ENCODE measurements at places on chromosomes 16 and 17.

DNA sequence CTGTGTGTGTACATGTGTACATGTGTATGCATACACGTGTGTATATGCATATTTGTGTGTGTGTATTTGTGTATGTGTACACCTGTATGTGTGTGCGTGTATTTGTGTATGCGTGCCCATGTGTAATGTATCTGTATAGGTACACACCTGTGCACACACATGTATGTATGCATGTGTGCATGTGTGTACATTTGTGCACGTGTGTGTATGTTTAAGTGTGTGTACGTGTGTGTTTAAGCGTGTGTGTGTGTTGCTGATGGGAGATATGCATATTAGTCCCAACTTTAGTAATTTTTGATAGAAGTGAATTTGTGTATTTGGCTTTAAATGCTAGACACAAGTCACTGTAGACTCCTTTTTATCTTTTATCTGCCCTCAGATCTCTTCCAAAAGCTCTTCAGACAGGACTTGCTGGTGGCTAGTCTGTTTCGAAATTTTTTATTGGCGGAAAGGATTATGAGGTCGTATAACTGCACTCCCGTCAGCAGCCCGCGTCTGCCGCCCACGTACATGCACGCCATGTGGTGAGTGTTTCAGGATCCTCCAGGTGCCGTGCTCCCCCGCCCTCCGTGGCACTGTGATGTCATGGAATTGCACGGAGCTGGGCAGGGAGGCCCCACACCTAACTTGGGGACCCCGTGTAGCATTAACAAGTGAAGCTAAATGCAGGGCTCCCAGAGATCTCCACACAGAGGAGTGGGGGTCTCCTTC is 168.8 kb upstream of the CHMP6 start:
- no peak for DNase-seq

DNA sequence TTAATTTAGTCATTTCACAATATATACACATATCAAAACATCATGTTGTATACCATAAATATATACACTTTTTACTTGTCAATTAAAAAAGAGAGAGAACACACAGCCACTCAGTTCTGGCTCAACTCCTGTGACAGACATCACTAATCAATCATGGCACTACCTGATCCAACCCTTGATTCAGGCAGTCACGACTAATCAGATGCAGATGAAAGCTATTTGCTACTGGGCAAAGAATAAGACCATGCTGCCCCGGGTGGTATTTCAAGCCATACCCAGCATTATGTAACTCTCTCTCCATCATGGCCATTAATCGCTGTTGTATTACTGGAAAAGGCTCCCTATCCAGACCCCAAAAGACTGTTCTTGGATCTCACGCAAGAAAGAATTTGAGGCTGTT is 345.7 kb downstream of the HAPSTR1 start:
- no peak for DNase-seq

DNA sequence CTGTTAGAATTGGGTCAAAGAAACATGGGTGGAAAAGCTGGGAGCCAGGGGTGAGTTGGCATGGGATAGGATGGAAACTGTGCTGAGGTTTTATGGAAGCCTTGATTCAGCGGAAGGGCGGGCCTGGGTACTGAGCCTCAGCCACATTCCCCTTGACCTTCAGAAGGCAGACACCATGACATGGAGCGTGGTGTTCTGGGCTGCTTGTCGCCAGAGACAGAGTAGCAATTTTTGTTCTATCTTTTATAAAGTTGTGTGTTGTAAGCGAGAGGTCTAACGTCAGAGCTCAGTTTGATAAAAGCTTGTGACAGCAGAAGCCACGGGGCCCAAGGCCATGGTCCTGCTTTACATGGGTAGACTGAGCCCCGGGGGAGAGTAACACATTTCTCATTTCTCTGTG is 50.2 kb downstream of the SLC47A1 start:
- no peak for DNase-seq

GRCh38 chr17:33989361-33990148 is 265.5 kb upstream of the CCL2 start:
- DNase-seq = no peak

DNA sequence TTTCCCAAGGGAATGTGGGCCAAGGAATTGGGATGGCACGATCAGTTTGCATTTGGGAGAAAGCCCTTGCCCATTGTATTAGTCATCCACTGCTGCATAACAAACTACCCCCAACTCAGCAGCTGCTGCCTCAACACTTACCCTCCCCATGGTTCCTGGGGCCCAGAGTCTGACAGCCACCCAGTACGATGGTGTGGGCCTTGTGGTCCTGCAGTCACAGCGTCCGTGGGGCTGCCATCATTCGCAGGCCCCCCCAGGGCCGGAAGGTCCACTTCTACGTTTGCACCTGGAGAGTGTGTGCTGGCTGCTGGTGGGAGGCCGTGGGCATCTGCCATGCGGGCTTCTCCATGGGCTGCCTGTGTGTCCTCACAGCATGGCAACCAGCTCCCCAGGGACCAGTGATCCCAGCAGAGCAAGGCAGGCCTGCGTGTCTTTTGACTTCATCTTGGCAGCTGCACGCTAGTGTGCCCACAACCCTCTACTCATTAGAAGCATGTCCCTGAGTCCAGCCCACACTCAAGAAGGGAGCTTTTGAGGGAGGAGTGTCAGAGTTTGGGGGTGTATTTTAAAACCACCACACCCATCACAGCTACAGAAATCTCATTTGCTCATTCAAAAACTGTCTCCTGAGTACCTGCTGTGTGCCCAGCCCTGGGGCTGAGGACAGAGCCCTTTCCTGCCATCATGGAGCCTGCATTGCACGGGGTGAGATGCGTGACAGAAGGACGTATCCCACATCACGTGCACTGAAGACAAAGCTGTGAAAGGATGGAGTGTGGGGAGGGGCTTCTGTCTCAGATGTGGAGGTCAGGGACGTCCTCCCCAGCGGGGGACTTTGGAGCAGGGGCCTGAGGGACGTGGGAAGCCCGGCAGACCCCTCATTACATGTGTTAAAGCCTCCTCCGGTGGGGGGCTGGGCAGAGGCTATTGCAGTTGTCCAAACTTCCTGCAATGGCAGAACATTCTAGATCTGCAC is 185.0 kb upstream of the ZNF469 start:
- no peak for DNase-seq

DNA sequence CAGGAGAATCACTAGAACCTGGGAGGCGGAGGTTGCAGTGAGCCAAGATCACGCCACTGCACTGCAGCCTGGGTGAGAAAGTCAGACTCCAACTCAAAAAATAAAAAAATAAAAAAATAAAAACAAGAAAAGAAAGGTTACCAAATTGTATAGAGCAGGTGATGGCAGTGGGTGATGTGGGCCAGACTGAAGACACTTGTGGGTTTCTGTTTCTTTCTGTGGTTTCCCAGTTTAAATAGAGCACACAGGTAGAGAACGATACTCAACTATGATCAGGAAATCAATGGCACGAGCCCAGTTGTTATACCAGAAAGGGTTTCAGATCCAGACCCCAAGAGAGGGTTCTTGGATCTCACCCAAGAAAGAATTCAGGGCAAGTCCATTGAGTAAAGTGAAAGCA is 32.6 kb downstream of the NUBP1 start:
- no peak for DNase-seq

DNA sequence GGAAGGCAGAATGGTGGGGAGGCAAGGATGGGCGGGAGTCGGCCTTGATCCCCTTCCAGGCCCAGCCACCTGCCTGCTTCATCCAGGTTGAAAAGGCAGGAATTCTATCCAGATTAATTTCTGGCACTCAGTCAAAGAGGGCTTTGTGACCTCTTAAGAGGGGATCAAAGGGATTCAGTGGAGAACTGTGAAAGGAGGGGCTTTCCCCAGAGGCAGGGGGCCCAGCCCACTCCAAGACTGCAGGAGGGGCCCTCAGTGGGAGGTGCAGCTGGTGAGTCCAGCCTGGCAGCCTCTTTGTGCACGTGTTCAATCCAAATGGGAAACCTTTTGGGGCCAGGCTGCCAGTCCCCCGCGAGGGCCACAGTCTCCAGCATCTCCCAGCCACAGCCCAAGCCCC is 148.5 kb upstream of the PLCG2 start:
- no peak for DNase-seq

DNA sequence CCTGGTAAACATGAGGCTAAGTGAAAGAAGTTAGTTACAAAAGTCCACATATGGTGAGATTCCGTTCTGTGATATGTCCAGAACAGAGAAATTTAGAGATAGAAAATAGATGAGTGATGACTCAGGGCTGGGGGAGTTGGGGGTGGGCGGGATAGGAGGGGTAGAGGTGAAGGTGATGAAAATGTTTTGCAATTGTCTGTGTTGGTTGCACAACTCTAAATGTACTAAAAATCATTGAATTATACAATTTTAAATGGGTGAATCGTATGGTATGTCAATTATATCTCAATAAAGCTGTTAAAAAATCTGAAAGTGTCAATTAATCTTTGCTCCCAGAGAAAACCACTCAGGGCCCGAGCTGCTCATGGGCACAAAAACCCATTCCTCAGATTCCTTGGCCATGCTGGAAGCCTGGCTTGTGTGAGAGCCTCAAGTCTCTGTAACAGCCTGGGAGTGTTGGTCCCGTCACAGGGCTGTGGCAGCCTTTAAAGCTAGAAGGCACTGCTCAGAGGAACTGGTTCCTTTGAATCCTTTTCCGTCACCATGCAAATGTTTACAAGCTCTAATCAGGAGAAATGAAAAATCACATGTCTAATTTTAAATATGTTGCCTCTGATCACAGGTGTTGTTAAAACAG is 225.3 kb downstream of the WWOX start:
- no peak for DNase-seq

DNA sequence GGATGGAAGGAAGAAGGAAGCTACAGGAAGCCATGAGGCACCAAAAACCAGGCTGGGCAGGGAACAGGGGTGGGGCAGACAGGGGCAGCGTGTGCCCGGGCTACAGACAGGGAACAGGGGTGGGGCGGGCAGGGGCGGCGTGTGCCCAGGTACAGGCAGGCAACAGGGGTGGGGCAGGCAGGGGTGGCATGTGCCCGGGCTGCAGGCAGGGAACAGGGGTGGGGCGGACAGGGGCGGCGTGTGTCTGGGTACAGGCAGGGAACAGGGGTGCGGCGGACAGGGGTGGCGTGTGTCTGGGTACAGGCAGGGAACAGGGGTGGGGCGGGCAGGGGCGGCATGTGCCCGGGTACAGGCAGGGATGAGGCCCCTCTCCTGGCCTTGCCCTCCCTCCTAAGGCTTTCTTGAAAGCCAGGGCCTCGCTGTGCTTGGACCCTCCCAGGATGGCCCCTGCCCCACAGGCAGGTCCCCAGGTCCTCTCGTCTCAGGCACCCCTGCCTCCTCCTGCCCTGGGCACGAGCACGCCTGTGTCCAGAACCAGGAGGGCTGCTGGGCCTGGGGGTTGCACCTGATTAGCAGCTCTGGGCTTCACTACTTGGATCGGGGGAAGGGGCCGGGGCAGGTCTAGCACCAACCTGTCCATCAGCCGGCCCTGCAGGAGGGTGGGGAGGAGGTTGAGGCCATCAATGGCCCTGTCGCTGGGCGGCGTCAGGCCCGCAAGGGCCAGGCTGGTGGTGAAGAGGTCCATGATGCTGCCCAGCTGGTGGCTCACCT is 14.5 kb upstream of the APRT start:
- no peak for DNase-seq

GRCh38 chr17:37051833-37052232 is 103.1 kb downstream of the AATF start:
- no peak for DNase-seq

- peak; percentile 85 for DNase-seq
Observed at GRCh38 chr17:7403727-7403976, 245 bp downstream of the TMEM256 start.
